ENCODE measurements at places on chromosomes 3 and 15.
A peak's percentile ranks its signal among the peaks of the same experiment; 100 is the strongest.

- DNase-seq: no peak
- H3K4me3 ChIP-seq: no peak overlapping the region
- H3K36me3 ChIP-seq: no peaks in the 10 kb centered on the region
- no peaks in the 10 kb centered on the region for H3K27me3 ChIP-seq
Measured at GRCh38 chr3:280681-281080, 84.1 kb downstream of the CHL1 start.

GRCh38 chr3:9951126-9951525 is 1.1 kb downstream of the PRRT3 start:
- H3K27me3 ChIP-seq: no peaks in the 10 kb centered on the region
- no peak for DNase-seq
- peak overlapping the region; percentile 83 for H3K4me3 ChIP-seq

DNA sequence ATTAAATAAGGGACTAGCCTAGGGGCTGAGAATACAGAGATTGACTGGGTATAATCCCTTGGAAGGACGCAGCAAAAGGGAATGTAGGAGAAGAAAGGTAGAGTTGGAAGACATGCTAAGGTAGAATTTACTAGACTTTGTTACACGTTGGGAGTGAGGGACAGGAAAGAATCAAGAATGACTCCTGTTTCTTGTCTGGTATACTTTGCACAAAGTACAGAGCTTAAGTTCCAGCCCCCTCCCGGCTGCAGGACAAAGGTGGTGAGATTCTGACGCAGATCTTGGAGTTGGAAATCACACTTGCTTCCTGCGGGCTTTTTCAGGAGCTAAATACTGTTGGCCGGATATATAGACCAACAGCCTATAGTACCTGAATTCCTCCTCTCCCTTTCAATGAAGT is 895 bp downstream of the HYKK start:
- peak overlapping the region; percentile 90 for H3K4me3 ChIP-seq
- H3K36me3 ChIP-seq: no peaks in the 10 kb centered on the region
- peak overlapping the region; percentile 72 for H3K27ac ChIP-seq
- peaks cover 5% of the 10 kb centered on the region for H3K27me3 ChIP-seq
- peaks cover 18% of the 10 kb centered on the region for H3K4me1 ChIP-seq

- no peaks in the 10 kb centered on the region for H3K4me1 ChIP-seq
- no peak for DNase-seq
- H3K27me3 ChIP-seq: peaks cover 35% of the 10 kb centered on the region
- no peak overlapping the region for H3K27ac ChIP-seq
- no peaks in the 10 kb centered on the region for H3K36me3 ChIP-seq
- no peak overlapping the region for H3K4me3 ChIP-seq
Measured at GRCh38 chr3:57135964-57136719, 29.0 kb downstream of the IL17RD start.

- peaks cover 12% of the 10 kb centered on the region for H3K36me3 ChIP-seq
- peaks cover 32% of the 10 kb centered on the region for H3K4me1 ChIP-seq
- H3K4me3 ChIP-seq: no peak overlapping the region
- no peak overlapping the region for H3K27ac ChIP-seq
- no peak for DNase-seq
Measured at GRCh38 chr3:46411271-46411670, 4.2 kb downstream of the CCRL2 start.

- H3K27me3 ChIP-seq: no peaks in the 10 kb centered on the region
- DNase-seq: no peak
- H3K27ac ChIP-seq: no peak overlapping the region
- H3K4me3 ChIP-seq: no peak overlapping the region
- no peaks in the 10 kb centered on the region for H3K36me3 ChIP-seq
Measured at GRCh38 chr15:53580366-53580765, 179.1 kb downstream of the WDR72 start.

DNA sequence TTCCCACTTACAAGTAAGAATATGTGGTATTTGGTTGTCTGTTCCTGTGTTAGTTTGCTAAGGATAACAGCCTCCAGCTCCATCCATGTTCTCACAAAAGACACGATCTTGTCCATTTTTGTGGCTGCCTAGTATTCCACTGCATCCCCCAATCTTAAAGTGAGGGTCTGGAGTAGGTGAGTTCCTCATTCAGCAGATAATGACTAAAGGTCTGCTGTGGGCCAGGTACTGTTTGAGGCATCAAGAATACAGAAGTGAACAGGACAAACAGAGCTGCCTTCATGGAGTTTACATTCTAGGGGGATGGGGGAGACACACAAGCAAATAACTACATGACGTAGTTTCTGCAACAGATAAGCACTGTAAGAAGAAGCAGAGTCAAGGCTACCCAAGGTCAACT is 24.3 kb downstream of the MKRN2OS start:
- no peaks in the 10 kb centered on the region for H3K27me3 ChIP-seq
- DNase-seq: no peak
- no peak overlapping the region for H3K4me3 ChIP-seq
- H3K27ac ChIP-seq: no peak overlapping the region

DNA sequence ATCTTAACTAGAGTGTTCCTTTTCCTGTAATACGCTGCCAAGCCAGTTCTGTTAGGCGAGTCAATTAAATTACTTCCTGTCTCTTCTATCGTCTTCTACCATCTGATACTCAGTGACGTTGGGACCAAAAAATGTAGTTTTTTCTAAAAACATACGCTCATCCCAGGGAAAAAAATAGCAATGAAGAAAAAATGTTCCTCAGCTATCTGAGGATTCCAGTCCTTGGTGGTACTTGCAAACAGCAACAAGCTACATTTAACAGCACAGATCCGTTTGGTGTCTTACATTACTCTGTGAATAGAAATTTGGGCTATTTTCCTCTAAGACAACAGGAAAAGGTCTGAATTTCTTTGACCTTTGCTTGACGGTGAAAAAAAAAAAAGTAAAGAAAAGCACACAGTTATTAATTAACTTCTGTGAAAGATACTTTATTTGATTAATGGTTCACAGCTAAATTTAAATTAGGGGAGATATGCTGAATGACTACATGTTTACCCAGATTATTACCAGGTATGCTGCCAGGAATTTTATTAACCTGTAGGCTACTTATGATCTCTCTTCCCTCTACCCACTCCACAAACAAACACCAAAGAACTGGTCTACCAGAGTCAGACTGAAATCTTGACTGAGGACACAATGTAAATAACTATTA is 254.4 kb upstream of the ZPLD1 start:
- no peak overlapping the region for H3K4me3 ChIP-seq
- peaks cover 5% of the 10 kb centered on the region for H3K4me1 ChIP-seq
- H3K27me3 ChIP-seq: no peaks in the 10 kb centered on the region
- no peak for DNase-seq

GRCh38 chr15:79290642-79291275 is 8.2 kb downstream of the ANKRD34C start:
- DNase-seq: peak; percentile 22
- H3K27me3 ChIP-seq: peaks cover 15% of the 10 kb centered on the region
- no peaks in the 10 kb centered on the region for H3K36me3 ChIP-seq
- H3K4me1 ChIP-seq: peaks cover 4% of the 10 kb centered on the region
- no peak overlapping the region for H3K4me3 ChIP-seq
- H3K27ac ChIP-seq: no peak overlapping the region

DNA sequence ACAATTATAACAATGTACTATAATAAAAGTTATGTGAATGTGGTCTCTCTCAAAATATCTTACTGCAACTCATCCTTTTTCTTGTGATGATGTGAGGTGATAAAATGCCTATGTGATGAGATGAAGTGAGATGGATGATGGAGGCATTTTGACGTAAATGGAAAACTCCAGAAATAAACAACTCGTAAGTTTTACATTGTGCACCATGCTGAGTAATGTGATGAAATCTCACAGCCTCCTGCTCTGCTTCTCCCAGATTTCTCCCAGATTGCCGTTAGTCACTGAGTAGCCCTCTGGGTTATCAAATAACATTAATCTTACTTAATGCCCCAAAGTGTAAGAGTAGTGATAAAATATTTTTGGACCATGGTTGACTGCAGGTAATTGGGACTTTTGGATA is 64.8 kb upstream of the SLCO2A1 start:
- H3K27ac ChIP-seq: no peak overlapping the region
- H3K4me1 ChIP-seq: peaks cover 3% of the 10 kb centered on the region
- no peak overlapping the region for H3K4me3 ChIP-seq
- peaks cover 6% of the 10 kb centered on the region for H3K27me3 ChIP-seq
- DNase-seq: no peak
- no peaks in the 10 kb centered on the region for H3K36me3 ChIP-seq

GRCh38 chr3:127072221-127072771 is 89.4 kb downstream of the PLXNA1 start:
- no peaks in the 10 kb centered on the region for H3K36me3 ChIP-seq
- H3K27me3 ChIP-seq: no peaks in the 10 kb centered on the region
- peaks cover 2% of the 10 kb centered on the region for H3K4me1 ChIP-seq
- no peak overlapping the region for H3K4me3 ChIP-seq

DNA sequence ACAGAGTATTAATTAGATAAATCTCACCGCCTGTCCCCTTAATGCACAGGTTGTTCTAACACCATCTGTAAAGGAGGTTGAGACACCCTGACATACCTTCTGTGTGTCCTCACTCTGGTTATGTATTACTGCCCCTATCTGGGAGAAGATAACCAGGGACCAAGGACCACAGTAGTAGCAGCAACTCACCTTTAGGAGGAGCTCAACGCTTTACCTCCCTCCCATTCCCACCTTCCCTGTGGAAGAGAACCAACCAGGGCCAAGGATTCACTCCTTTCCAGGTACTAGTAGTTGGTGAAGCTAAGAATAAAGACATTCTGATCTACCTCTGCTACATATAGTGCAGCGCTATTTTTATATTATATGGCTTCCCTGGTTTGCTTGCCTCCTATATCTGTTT is 232.6 kb downstream of the MEX3B start:
- no peaks in the 10 kb centered on the region for H3K4me1 ChIP-seq
- peaks cover 3% of the 10 kb centered on the region for H3K27me3 ChIP-seq
- no peaks in the 10 kb centered on the region for H3K36me3 ChIP-seq
- peak; percentile 19 for DNase-seq
- H3K27ac ChIP-seq: no peak overlapping the region

- no peaks in the 10 kb centered on the region for H3K27me3 ChIP-seq
- DNase-seq: no peak
- no peaks in the 10 kb centered on the region for H3K4me1 ChIP-seq
- H3K36me3 ChIP-seq: no peaks in the 10 kb centered on the region
- no peak overlapping the region for H3K27ac ChIP-seq
Measured at GRCh38 chr3:131348911-131349310, 32.7 kb upstream of the NUDT16 start.

DNA sequence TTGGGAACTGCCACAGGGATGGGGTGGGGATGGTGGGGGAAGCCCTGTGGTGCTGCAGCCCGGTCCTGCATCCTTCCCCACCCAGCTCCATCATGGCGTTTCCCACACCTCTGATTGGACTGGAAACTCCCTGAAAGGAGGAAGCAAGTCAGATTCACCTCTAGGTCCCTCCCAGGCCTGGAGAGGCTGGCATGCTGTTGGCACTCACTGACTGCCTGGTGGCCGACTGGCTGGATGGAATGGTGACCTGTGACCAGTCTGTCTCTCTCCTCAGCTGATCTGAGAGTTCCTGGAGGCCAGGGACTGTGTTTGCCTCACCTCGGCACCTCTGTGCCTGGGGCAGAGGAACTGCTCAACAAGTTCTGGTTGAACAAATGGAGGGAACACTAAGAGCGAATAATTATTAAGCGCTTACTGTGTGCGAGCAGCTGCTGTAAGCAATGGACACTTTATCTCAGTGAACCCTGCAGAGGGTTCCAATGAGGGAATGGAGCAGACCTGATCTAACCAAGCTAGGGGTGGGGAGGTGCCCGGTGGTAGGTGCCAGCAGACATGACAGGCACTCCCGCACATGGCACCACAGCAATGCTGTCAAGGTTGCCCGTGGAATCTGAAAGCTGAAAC is 3.5 kb upstream of the HHATL start:
- peaks cover 3% of the 10 kb centered on the region for H3K4me1 ChIP-seq
- H3K4me3 ChIP-seq: no peak overlapping the region
- DNase-seq: no peak
- no peak overlapping the region for H3K27ac ChIP-seq
- H3K36me3 ChIP-seq: no peaks in the 10 kb centered on the region

GRCh38 chr3:4748701-4749378 is 230.4 kb upstream of the BHLHE40 start:
- peaks cover 66% of the 10 kb centered on the region for H3K36me3 ChIP-seq
- H3K4me3 ChIP-seq: no peak overlapping the region
- no peak overlapping the region for H3K27ac ChIP-seq
- H3K4me1 ChIP-seq: peaks cover 54% of the 10 kb centered on the region
- no peak for DNase-seq

DNA sequence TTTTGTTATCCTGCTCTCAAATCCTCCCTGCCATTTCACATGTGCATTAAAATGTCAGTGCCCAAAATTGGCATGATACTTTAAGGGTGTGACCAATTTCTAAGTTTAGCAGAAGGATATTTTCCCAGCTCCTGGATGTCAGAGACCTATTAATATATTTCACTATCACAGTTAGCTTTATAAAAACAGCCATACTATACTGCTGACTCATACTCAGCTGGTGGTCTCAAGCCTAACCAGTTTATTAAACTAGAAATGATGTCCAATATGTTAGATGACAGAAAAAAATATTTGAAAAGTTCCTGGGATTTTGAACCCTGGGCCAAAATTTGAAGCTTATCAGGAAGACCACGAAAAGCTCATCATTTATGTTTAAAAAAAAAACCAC is 60.9 kb upstream of the ZNF280D start:
- no peaks in the 10 kb centered on the region for H3K4me1 ChIP-seq
- no peak for DNase-seq
- peaks cover 3% of the 10 kb centered on the region for H3K36me3 ChIP-seq
- H3K27ac ChIP-seq: no peak overlapping the region

DNA sequence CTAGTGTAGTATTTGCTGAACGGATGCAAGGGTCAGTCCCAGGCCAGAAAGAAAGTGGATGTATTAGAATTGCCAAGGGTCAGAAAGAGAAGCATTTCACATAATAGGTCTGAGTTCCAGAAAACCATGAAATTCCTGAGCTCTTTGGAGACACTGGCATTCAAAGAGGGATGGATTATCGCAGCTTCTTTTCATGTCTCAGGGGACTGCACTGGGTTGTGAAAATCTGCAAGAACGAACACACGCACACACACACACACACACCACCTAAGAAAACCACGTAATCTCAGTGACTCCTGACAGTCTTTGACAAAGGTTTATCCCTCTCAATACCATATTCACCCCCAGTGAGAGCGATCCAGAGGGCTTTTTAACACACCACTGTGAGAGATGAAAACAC is 57.9 kb downstream of the TIPARP start:
- H3K27ac ChIP-seq: no peak overlapping the region
- H3K36me3 ChIP-seq: peaks cover 5% of the 10 kb centered on the region
- H3K4me1 ChIP-seq: peaks cover 2% of the 10 kb centered on the region

DNA sequence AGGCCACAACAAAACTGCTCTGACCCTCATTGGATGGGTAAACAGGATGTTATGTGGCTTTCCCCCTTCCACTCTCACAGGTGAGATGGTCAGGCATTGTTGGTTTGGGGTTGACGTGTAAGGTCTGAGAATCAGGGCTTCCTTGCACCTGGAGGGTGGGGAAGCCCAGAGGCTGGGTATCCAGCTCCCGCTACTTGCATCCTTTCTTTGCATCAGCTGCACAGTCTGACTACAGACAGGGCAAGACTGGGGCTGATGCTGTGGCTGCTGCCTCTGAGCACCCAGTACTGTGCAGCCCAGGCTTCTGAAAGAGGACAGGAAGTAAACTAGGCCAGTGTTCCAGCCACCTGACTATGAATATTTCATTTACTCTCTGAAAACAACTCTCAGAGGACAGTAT is 58.0 kb upstream of the ATP2B2 start:
- H3K4me1 ChIP-seq: no peaks in the 10 kb centered on the region
- H3K36me3 ChIP-seq: no peaks in the 10 kb centered on the region
- no peak for DNase-seq
- H3K27me3 ChIP-seq: peaks cover 31% of the 10 kb centered on the region
- no peak overlapping the region for H3K27ac ChIP-seq

Data from activated CD4-positive, alpha-beta T cell treated with anti-CD3 and anti-CD28 coated beads, Interleukin-2, amount 10 ng/mL, durations not matched to agents 24 days and 14 days (primary cell).